MCF 10A (cell line): ENCODE measurements at places on chromosomes 5 and 9.

DNA sequence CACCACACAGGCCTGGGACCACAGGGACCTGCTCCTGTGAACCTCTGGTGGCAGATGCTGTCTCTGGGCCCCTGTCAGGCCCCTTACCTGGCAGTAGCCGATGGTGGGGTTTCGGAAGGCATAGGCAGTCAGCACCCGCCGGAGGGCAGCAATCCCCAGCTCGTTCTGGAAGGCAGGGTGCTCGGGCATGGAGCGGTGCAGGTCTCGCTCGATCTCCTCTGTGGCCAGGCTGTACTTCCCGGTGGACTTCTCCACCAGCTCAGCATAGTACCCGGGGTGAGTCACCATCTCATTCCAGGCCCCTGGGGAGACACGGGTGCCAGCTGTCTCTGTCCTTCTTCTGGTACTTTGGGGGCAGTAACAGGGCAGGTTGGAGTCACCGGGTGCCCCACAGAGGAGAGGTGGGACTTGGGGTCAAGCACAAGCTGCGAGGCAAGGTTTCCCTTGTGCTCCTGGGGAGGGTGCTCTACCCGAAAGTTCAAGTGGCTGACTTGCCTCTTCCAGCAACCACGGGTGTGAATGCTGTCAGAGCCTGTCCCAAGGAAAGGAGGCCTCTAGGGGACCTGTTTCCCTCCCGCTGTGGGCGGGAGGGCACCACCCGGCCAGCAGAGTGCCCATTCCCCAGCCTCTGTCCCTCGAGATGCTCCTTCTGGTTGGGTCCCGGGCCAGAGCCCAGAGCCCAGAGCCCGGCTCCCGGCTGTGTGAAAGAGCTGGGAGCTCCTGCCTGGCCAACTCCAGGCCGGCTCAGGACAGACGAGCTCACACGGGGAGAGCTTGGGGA is 19.8 kb upstream of the MRNIP start:
- DNase-seq: no peak

GRCh38 chr5:76219636-76220035 is 136.5 kb downstream of the SV2C start:
- DNase-seq: no peak

DNA sequence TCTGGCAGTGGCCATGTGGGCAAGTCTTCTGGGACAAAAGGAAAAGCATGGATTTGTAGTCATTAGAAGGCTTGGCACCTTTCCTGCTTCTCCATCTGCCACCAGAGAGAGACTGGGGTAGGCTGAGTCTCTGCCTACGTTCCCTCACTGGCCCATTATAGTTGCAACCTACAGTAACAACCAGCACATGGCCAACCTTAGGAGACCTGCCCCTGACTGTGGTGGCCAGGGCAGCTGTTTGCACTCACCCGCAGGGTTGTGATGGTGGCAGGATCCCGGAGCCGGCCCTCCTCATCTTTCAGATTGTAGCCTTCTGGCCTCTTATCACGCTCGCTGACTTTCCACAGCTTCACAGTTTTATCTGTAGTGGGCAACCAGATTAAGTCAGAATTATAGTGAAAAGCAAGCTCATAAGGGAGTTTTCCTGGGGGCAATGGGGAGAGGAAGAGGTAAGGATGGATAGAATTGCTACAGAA is 174.9 kb upstream of the GPR151 start:
- no peak for DNase-seq

DNA sequence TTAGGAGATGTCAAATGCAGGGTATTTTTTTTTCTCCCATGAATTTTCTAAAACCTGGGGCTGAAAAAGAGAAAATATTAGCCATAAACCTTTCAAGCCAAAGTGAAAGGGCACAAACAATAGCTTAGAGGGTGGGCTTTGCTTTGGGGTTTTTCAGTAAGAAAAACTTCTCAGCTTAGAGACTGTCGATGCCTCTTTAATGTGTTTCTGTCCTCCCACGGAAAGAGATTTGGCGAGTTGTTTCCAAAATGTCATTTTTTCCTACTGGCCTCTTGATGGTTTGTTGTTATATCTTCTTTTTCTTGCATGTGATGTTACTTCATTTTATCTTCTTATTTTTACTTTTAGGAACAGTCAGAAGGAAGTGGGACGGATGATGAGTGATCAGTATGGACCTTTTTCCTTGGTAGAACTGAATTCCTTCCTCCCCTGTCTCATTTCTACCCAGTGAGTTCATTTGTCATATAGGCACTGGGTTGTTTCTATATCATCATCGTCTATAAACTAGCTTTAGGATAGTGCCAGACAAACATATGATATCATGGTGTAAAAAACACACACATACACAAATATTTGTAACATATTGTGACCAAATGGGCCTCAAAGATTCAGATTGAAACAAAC is 177.3 kb downstream of the SMARCA2 start:
- no peak for DNase-seq

GRCh38 chr5:175687231-175687701 is 29.4 kb downstream of the HRH2 start:
- no peak for DNase-seq

DNA sequence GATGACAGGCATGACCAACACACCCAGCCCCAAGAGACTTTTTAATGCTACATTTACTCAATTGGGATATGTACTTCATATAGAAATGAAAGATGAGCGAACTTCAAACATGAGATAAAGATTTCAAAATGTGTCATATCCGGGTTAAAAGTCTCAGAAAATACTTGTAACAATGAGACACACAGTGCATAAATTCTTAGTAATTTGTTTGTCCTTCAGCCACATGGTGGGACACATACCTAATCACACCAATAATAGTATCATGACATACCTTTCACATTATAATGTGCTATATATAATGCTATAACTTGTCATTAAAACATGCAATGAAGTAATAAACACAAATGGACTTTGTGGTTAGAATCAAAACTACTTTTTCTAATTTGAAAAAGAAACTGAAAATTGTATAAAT is 204.7 kb upstream of the RFX3 start:
- no peak for DNase-seq

- DNase-seq: peak; percentile 33
Observed at GRCh38 chr5:125835293-125836172, 587.7 kb upstream of the GRAMD2B start.

DNA sequence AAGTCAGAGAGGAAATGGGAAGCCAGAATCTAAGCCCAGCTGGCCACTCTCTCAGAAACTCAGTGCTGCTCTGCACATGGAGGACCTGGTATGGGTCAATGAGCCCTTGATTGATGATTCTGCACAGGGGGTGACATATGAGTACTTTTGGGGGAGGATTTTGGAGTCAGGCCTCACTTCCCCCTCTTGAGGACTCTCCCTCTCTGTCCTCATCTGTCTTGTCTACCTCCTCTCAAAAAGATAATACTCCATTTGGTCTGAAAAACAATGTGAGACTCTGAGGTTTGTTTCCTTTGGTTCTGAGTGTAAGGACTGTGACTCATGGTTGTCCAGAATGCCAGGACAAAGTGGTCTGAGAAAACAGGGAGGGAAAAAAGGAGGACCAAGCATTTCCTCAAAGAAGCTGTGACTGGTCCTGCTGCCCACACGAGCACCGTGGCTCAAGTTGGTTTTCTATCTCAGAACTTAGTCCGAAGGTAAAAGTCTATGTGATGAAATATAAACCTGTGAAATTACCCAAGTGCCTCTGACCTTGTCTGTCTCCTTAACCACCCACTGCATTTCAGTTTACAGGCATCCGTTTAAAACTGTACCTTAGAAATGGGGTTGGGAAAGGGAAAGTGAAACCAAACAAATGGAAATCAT is 11.1 kb downstream of the TTC39B start:
- peak; percentile 61 for DNase-seq

DNA sequence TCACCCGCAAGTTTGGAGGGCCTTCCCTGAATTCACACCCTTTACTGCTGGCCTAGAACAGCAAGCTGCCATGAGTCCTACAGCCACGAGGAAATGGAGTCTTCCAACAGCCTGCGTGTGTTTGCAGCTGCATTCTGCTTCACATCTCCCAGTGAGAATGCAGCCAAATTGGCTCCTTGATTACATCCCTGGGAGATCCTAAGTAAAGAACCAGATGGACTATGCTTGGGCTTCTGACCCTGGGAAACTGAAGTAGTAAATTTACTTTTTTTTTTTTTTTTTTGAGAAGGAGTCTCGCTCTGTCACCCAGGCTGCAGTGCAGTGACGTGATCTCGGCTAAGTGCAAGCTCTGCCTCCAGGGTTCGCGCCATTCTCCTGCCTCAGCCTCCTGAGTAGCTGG is 617.0 kb upstream of the CDH18 start:
- no peak for DNase-seq

- no peak for DNase-seq
Observed at GRCh38 chr5:54669845-54670244, 152.3 kb downstream of the SNX18 start.
